ENCODE measurements at places on chromosomes 6 and 20. TPM values are rescaled to one million over a fixed set of nuclear protein-coding genes. Genes with fewer than 3 reads are reported as not detected.

Gene CD83
- 5.8 TPM for total RNA-seq

Gene RAB32
- total RNA-seq, result 0.55 TPM

Gene PRSS16
- total RNA-seq, result 1.9 TPM

- no peak for DNase-seq
Observed at GRCh38 chr6:129672341-129672682, 37.7 kb downstream of the ARHGAP18 start.

DNA sequence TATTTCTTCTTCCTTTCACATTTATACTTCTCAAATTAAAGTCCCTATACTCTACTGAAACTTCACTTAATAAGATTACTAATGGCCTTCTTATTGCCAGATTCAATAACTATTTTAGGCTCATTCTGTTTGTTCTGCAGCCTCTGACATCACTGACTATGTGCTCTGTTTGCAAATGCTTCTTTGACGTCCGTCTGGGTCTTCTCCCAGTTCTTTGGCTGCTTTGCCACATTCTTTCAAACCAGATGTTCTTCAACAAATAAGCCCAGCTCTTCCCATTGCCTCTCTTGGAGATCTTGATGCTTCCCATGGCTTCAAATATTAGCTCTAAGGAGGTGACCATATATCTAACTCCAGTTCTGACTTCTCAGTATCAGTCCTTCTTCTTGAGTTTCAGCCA lies 117.4 kb downstream of the BTBD9 start:
- no peak for DNase-seq

- no peak for DNase-seq
Observed at GRCh38 chr6:2187826-2188225, 57.6 kb downstream of the GMDS start.

- no peak for DNase-seq
Observed at GRCh38 chr20:24778585-24779031, 170.5 kb upstream of the CST7 start.

- peak; percentile 69 for DNase-seq
Observed at GRCh38 chr6:158220786-158221442, 52.8 kb downstream of the GTF2H5 start.

All from CD4-positive, alpha-beta memory T cell (primary cell).